Anterior cingulate cortex (tissue), 58 donors: ENCODE measurements at places on chromosomes 1 and 21.

GRCh38 chr1:20602851-20603450, 14.1 kb downstream of the CDA start:
- no peak for DNase-seq

GRCh38 chr1:42250164-42250563, 84.9 kb downstream of the FOXJ3 start:
- no peak for DNase-seq

GRCh38 chr1:241934201-241934848, 23.2 kb upstream of the BECN2 start:
- DNase-seq: no peak

- no peak for DNase-seq
Measured at GRCh38 chr1:17494114-17494729, 45.3 kb upstream of the ARHGEF10L start.

GRCh38 chr1:220879076-220879508, at the start of gene HLX:
Gene HLX, plus strand, starts transcription at chr1:220879443. Its CDS starts 415 bp downstream, at chr1:220879858.
- DNase-seq: no peak

DNA sequence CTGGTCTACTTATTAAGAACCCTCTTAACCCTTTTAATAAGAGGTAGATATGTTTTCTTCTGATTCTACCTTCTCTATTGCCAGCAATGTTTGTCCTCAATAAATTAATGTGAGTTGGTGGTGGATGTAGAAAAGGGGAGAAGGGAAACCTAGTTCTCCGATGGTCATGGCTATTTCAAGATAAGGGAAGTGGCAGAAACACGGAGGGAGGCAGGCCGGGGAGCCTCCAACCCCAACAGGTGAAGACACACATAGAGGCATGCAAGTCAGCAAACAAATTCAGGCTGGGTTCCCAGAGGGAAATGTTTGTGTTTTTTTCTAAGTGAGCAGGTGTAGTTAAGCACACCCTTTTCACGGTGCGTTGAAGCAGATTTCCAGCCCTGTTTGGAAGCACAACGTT, 31.0 kb upstream of the CLDN14 start:
- DNase-seq: no peak

GRCh38 chr1:70891051-70891843, 156.4 kb downstream of the PTGER3 start:
- no peak for DNase-seq

DNA sequence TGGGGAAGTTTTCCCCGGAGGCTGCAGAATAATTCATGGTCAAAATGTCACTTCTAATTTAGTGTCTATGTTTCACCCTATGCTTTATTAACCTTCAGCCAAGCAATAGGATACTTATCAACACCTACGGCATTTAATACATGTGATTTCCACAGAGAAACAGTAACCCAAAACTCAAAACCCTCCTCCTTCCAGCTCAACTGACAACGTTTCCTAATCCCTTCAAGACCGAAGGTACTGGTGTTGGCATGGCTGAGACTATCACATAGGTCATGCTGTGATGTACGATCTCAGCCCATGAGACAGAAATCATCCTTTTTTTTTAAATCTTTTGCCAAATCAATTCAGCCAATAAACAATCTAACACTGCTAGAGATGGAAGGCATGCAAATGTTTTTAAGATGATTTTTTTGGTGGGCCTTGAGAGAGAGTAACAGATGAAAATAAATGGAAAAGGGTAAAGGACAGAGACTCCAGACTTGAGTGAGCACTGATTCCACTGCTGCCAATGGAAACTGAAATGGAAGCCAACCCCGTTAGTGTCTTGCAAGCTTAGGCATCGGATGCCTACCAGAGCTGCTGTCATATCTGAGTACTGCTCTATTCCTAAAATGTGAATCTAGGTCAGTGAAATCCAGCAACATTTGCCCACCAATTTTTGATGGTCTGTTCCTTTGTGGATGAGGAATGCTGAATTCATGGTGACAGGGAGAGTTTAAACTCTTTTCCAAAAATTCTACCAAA, 63.4 kb upstream of the BCL10 start:
- no peak for DNase-seq

DNA sequence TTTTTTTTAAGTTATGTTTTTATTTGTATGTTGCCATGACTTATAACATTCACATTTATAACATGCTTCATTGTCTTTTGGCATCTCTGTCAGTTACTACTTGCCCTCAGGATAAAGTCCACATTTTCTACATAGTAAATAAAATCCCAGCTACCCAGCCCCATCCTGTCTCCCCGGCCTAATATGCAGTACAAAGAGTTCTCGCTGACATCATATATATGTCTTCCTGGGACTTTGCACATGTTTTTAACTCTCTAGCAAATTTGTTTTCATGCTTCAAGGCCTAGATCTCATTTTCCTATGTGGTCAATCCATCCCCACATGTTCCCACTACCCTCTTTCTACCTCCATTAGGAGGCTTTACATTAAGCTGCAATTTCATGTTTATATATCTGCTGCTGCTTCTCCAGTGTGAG, 33.0 kb upstream of the IVNS1ABP start:
- no peak for DNase-seq

DNA sequence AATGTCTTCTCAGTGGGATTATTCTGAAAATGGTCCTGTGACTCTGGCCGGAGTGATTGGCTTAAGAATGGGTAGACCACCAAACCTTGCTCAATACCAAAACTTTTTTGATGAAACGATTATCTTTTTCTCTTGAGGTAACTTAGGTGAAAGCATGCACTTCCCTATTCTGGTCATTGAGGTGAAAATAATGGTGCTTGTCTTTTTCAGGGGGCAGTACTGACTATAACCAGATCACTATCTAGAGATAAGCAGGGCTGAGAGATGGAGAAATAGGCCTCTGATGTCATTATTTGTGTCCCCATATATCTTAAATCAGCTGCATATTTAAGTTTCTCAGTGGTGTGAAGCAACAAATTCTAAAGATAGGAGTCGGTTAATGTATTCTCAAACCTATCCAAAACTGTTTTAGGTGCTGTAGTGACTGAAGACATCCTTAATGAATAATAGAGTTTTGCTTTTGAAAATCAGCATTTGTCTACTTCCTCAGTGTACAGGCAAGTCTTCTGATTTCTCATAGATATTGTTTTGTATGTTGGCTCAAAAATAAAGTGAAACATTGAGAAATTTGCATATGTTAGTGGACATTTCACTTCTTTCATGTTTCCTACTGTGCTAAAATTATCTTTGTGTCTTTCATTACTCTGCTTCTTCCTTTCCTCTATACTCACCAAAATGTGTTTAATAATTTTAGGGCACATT, 735.3 kb upstream of the ADGRL4 start:
- no peak for DNase-seq

- DNase-seq: no peak
Measured at GRCh38 chr1:3919706-3920105, 19.6 kb upstream of the C1orf174 start.

DNA sequence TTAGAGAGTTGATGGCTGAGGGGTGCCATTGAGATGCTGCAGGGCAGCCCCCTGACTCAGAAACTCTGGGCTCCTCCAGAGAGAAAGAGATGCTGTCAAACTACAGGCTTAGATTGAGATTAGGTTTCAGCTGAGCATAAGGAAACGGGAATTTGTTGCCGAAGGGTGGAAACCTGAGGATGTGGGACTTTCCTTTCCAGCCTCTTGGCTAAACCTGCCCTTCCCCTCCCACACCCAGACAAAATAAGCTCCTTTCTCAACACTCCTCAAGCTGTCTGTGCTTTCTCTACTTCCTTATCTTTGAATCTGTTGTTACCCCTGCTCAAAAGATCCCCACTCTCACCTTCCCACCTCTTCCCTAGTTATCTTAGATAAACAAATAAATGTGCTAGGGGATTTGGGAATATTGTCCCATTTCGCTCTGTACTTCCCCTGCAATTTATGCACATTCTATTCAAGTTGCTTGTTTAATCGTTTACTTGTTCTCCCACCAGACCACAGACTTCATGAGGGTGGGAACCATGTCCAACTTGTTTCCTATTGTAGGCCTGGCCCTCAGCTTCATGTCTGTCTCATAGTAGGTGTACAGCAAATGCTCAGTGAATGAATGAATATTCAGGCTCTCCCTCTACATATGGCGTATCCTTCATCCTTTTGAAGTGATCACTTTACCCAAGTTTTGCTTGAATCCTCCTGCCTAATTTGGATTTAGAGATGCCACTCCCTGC, 30.6 kb upstream of the MARK1 start:
- no peak for DNase-seq

- DNase-seq: peak; percentile 33
Measured at GRCh38 chr21:41616031-41616591, 108.2 kb upstream of the TMPRSS2 start.

DNA sequence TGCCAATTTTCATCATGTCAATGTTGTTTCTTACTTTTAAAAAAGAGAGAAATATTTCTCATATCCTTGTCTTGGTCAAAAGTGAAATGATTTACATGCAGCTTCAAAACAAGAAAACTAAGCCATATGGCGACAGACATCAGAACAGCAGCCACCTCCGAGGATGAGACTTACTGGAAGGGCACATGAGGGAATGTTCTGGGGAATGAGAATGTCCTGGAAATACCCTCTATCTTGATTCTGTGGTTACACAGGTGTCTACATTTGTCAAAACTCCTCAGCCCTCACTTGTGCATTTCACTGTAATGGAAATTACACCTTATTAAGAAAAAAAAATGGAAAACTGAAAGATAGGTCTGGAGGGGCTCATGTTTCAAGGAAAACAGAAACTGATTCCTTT, 14.2 kb upstream of the ECE1 start:
- no peak for DNase-seq

DNA sequence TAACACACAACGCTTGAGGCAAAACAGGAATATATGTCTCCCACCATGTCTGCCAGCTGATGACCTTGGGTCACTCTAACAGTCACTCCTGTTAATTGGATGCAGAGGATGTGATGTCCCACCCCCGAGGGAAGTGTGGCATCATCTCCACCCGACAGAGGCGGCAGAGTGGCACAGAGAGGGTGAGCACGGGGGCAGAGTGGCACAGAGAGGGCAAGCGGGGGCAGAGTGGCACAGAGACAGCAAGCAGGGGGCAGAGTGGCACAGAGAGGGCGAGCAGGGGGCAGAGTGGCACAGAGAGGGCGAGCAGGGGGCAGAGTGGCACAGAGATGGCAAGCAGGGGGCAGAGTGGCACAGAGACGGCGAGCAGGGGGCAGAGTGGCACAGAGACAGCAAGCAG, 44.3 kb downstream of the DISP3 start:
- DNase-seq: no peak

GRCh38 chr1:48932366-48932765, 155.7 kb upstream of the BEND5 start:
- no peak for DNase-seq
